T-helper 17 cell (primary cell): ENCODE measurements at places on chromosomes 7 and 10. TPM values are rescaled to one million over a fixed set of nuclear protein-coding genes. Genes with fewer than 3 reads are reported as not detected.

Gene LFNG
- 116 TPM for total RNA-seq

Gene FEZF1
- total RNA-seq: not detected

Gene TPK1
- total RNA-seq: 21.7 TPM

Gene CH25H
- 0.44 TPM for total RNA-seq

Gene PAX4
- not detected for total RNA-seq

Gene MKX
- total RNA-seq: not detected

Gene ZNF239
- total RNA-seq: 1.1 TPM

Gene CALHM3
- total RNA-seq: not detected

Gene CYP3A7
- total RNA-seq: not detected
